NCI-H1694 (cell line): ENCODE measurements at places on chromosomes 1 and 21.
A peak's percentile ranks its signal among the peaks of the same experiment; 100 is the strongest.

- DNase-seq = no peak
Observed at GRCh38 chr1:56019472-56019871, 559.9 kb downstream of the PLPP3 start.

- DNase-seq = no peak
Observed at GRCh38 chr1:186142159-186142558, 232.9 kb downstream of the TPR start.

- DNase-seq = no peak
Observed at GRCh38 chr1:218878369-218878768, 295.3 kb upstream of the LYPLAL1 start.

GRCh38 chr1:42680055-42680454 is 2.2 kb upstream of the YBX1 start:
- DNase-seq = no peak

DNA sequence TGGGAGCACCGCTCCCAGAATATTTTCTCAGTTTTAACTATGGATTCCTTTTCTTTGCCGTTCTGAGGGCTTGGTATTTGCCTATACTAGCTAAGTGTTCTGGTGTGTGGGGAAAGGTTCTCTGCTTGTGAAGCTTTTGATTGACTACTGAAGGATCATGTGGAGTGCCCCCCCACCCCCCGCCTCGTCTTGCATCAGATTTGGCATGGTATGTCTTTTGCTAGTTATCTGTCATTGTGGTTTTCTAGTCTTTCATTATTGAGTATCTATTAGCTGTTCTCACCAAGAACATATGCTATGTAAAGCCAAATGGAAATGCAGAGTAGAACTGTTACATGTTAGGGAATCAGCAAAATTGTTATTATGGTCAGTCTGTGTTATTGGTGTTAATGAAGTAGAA is 58.3 kb downstream of the MACF1 start:
- no peak for DNase-seq

GRCh38 chr1:41874151-41874719 is 44.5 kb downstream of the HIVEP3 start:
- DNase-seq = no peak

GRCh38 chr1:20590306-20590777 is 1.4 kb downstream of the CDA start:
- DNase-seq = no peak

- DNase-seq = peak; percentile 45
Observed at GRCh38 chr1:25795946-25796810, 3.8 kb upstream of the SELENON start.

- no peak for DNase-seq
Observed at GRCh38 chr1:65765631-65766030, 27.1 kb upstream of the PDE4B start.

DNA sequence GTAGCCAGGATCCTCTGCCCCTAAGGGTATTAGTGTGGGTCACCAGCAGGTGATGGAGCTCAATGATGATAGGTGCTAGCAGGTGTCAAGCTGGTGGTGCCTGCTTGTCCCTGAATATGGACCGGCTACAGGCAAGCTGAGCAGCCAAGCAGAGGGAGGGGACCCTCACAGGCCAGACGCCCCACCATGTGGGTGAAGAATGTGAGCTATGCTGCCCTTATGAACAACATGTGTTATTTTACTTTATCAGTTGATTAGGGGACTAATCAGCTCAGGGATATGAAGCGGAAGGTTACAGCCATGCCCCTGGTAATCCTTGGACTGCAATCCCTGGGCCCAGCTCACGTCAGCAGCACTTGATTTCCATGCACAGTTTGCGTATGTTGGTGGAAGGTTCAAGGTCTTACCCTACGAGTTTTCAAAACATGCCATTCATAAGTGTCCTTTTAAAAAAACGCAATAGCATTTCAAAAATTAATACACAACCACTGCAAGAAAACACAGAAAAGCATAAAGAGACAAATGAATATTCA is 106.0 kb downstream of the CDC7 start:
- DNase-seq = no peak

- DNase-seq = no peak
Observed at GRCh38 chr1:232169436-232169835, 460.5 kb downstream of the SIPA1L2 start.

DNA sequence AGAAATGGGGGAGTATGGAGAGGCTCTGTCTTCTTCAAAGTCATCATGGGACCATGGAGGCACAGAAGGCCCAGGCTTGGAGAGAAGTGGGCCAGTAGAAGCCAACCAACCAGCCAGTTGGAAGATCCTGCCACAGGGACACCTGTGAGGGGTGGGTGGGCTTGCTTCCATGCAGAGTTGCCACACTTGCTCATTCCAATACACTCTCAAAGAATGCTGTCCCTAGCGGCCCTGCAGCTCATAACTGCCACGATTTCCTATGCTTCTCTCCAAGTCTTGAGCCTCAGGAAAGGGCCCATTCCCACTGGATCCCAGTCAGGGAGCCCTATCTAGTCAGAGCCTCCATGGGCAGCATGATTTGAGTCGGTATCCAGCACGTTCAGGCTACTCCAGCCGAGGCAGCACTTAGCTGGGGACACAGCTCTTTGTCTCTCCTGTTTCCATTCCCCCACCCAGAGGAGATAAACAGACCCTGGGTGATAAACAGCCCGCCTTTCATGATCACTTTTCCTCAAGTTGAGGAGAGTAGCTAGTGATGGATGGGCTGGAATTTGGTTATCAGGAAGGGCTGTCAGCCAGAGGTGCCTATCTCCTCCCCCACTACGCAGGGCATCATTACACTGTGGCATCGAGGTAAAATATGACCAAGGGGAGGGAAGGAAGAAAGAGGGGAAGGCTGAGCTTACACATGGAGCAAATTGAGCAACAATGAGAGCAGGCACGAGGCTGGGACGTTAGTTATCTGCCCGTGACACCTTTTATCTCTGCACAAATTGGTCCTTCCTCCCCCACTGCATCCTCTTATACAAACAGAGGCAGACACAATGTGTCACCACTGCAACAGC is 64.6 kb downstream of the ERI3 start:
- no peak for DNase-seq

DNA sequence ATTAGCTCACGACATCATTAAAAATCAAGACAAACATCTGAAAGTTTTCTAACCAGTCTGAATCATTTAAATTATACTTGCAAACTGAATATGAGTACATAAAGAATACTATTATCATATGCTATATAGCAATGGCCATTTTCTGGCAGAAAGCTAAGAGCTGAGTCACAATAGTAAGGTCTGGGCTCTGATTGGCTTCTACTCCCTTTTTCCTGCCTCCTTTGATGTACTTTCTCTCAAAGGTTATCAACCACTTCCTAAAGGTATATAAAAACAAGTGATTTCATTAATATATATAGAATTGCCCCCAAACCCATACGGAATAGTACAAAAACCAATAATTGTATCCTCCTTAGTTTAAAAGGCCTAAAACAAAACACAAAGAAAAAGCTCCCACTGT is 7.0 kb downstream of the KCNA3 start:
- no peak for DNase-seq

- no peak for DNase-seq
Observed at GRCh38 chr1:2425892-2426291, 13.5 kb upstream of the PEX10 start.

GRCh38 chr1:109493805-109494539 is at the start of gene CYB561D1:
TSS of gene CYB561D1 (plus strand) at chr1:109494094. CDS start at chr1:109494140, 46 bp downstream.
- DNase-seq = peak; percentile 64

GRCh38 chr1:180135535-180135934 is 19.1 kb upstream of the QSOX1 start:
- no peak for DNase-seq

DNA sequence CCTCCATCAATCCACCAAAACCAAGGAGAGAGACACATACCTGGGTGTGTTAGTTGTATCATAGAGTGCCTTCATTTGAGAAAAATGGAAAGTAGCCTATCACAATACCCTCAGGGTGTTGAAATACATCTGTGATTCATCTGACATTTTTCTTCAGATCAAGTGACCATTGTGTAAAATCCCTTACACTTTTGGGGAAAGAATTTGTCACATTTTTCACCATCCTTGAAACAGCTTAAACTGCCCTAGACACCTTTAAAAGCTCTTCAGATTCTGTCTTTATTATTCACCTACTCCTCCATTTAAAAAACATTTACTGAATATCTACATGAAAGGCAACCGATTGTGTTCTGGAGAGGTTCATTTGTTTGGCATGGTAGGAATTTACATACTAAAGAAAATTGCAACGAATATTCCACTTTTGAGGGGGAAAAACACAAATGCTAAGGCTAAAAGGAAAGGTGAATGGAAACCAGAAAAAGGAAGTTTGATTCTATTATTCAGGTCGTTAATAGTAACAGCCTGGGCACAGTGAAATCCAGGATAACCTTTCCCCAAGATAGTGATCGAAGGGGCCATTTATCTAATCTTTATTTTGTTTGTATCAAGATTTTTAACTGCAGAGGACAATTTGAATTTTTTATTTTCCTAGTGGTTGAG is 70.4 kb upstream of the SAMSN1 start:
- no peak for DNase-seq

- no peak for DNase-seq
Observed at GRCh38 chr1:223662943-223663342, 2.6 kb downstream of the CAPN8 start.

DNA sequence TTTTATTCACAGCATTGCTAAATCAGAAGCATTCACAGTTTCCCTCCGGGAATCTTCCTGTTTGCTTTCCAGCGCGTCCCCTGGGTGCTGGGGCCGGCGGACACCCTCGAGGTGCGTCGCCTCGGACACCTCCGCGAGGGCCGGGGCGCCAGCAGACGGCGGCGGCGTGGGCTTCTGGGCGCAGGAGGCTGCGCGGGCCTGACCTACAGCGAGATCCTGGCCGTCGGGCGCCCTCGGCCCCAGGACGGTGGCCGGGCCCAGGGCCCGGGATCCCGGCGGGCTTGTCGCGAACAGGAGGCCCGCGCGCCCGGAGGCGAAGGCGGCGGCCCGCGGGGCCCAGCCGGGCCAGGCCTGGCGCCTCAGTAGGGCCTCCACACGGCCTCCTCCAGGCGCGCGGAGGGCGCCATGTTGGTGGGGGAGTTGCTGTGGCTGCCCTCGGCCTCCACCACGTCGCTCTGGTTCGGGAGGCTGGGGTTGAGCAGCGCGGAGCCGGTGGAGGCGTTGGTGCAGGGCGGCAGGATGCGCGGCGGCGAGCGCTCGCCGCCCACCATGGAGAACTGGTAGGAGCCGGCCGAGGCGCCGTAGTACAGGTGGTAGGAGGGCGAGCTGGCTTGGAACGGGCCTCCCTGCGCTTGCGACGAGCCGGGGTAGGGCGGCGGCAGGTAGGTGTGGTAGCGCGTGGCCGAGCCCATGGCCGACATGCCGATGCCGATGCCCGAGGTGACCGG is 123.1 kb downstream of the CLIC6 start:
- DNase-seq = no peak

DNA sequence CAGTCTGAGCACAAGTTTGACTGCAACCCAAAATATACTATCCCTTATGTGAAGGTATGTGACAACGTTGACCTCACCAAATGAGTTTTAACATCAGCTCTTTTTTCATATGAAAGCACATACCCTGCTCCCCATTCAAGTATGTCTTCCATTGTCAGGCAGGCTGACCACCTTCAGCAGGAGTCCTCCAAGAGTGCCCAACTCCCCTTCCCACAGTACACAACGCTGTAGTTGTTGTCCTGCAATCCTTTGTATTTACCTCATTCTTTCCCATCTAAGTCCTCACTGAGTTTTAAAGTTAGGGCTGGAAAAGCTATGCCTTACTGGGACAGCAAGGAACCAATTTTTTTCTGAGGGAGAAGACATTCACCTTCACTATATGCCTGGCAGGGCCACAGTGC is 14.7 kb downstream of the SFPQ start:
- DNase-seq = no peak

DNA sequence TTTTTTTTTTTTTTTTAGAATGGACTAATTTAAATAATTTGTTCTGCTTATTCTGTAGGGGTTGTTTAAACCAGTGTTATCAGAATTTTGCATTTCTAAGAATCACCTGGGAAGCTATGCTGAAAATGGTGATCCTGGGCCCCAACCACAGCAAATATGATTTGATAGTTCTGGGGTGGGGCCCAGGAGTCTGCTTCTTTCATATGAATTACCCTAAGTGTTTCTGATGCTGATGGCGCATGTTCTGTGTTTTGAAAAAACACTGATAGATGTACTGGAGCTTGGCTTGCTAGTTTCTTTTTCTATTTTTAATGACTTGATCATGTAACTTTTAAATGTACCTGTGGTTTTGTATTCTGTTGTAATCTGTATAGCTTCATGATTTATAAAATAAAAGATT is 89.3 kb downstream of the CDC14A start:
- DNase-seq = no peak

GRCh38 chr1:97082160-97082848 is 360.7 kb downstream of the PTBP2 start:
- DNase-seq = no peak

DNA sequence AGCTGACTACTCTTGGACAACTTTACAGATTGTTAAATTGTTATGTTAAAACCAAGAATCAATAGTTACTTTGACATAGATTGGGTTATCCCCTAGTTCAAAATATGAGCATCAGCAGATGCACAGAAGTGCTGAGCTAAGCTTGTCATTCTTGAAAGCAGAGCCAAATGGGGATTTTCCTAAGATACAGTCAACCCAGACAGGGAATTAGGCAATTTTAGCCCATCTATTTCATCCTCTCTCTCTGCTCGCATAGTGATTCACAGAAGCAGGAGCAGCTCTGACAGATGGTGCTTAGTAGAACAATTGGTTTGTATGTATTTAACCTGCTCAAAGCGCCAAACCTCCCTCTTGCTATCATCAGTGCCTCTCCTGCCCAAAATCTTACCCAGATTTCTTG is 27.9 kb upstream of the PRRC2C start:
- no peak for DNase-seq

DNA sequence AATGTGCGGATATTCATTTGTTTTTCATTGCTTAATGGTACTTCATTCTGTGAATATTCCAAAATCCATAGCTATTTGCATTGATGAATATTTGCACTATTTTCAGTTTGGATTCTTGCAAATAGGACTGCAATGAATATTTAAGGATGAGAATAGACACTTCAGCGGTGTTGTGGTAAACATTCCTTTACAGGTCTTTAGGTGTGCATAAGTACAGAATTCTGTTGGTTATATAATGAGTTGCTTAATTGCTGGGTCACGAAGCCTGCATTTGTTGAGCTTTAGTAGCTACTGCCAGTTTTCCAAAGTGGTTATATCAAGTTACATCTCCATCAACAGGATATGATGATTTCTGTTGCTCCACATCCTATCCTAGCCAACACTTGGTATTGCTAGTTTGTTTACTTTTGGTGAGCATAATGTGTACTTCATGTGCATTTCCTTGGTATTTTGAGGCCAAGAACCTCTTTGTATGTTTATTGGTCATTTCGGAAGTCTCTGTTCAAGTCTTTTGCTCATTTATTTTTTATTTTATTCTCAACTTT is 64.2 kb upstream of the CYYR1 start:
- DNase-seq = no peak

- DNase-seq = no peak
Observed at GRCh38 chr1:224262373-224263054, 67.5 kb downstream of the NVL start.
